Ovary (tissue), 10 donors: ENCODE measurements at places on chromosomes 11 and 22. TPM values are rescaled to one million over a fixed set of nuclear protein-coding genes. Genes with fewer than 3 reads are reported as not detected.

Gene STK33
- polyA plus RNA-seq: 11.9 TPM

Gene C11orf97
- polyA plus RNA-seq: not detected

Gene PATE2
- 0.10 TPM for polyA plus RNA-seq

Gene PGM2L1
- polyA plus RNA-seq: 1.0 TPM

GRCh38 chr11:134978388-134979088 is 566.5 kb upstream of the B3GAT1 start:
- DNase-seq: no peak

Gene SLC17A6
- not detected for polyA plus RNA-seq

DNA sequence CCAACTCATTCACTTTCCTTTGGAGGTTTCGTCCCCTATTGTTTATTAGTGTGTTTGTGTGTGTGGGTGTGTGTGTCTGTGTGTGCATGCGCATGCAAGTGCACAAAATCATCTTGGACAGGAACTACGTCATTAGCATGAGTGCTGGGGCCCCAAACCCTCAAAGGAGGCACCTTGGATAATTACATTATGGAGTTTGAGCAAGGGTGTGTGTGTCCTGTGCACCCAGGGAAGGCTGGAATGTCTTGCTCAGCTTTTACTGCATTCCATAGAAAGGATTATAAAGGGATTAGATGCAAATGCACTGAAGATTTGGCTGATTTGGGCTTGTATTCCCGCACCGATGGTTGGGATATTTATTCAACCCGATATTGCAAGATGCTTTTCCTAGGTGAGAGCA is 203.4 kb upstream of the NAV2 start:
- DNase-seq: no peak

DNA sequence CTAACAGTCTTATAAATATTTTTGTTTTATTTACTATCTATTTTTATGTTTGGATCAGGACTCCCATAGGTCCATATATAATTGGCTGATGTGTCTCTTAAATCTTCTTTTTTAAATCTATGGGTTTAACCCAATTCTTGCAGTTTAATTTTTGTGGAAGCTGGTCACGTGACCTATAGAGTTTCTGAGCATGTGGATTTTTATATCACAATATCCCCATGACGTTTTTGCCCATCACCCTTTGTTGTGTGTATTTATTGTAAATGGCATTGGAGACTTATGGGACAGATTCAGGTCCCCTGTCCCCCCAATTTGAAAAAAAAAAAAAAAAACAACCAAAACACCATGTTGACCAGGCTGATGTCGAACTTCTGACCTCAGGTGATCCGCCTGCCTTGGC is 78.8 kb upstream of the PRODH start:
- DNase-seq: no peak

DNA sequence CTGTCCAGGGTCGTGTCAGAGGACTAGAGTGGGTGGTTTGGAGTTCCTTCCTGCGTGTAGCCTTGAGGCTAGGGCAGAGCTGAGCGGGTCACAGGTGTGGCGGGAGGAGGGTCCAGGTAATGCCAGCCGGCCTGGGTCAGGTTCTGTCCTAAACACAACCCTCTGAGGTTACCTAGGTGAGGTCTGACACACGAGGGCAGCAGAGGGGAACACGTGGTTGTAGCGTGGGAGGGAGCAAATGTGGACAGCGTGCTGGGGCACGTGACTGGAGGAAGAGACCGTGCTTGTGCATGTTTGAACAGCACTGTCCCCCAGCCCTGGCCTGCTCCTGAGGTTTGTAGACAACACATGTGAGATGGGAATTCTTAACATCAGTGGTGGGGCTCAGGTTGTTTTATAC is 13.1 kb downstream of the MOV10L1 start:
- no peak for DNase-seq

GRCh38 chr11:93220078-93220477 is 22.3 kb upstream of the SLC36A4 start:
- no peak for DNase-seq

GRCh38 chr11:7272373-7272772 is 20.7 kb downstream of the SYT9 start:
- no peak for DNase-seq

- DNase-seq: no peak
Observed at GRCh38 chr11:58046231-58046630, 15.5 kb downstream of the OR6Q1 start.

DNA sequence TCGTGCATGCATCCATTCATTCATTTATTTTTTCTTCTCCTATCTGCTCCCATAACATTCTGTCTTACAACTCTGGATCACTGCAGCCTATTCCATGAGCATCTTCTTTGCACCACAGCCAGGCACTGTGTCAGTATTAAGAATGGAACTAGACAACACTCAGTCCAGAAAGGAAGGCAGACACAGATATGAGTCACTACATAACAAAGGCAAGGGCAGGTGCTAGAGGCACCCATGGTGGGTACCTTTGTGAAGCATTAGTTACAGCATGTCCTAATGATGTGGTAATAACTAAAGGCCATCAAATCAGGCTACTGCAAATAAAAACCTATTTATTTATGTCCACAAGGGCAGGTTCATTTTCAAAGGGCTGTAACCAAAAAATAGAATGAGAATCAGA is 28.1 kb downstream of the TENM4 start:
- DNase-seq: no peak

Gene LGR4
- polyA plus RNA-seq: 26.8 TPM

DNA sequence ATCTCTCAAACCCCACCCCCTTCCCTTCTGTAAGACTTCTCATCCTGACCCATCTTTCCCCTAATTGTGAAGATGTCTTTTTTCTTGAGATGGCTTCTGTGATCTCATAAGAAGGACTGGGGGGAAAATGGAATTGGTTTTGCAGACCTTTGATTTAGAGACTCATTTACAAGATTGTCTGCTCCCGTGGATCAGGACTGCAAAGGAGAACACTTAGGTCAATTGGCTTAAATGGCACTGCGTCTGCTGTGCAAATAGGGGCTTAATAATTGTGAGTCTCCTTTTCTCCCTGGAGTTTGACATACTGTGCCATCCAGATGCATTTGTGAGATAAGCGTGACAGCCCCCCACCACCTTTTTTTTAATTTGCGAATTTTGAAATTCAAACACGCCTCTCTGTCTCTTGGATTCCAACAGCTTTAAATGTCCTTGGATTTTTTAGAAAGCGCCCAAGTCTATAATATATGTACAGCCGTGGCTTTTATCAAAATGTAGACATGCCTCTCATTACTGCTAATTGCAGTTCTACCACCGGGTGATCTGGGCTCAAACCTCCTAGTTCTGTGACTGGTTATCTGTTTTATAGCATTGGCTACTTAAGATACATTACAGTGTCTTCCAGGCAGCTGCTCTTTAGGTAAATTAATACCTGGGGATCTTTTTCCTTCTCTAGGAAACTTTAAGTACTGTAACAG is 150.0 kb downstream of the DBX1 start:
- no peak for DNase-seq

Gene OR4C13
- polyA plus RNA-seq: not detected

- DNase-seq: no peak
Observed at GRCh38 chr22:22750335-22751042, 106.1 kb downstream of the GGTLC2 start.

DNA sequence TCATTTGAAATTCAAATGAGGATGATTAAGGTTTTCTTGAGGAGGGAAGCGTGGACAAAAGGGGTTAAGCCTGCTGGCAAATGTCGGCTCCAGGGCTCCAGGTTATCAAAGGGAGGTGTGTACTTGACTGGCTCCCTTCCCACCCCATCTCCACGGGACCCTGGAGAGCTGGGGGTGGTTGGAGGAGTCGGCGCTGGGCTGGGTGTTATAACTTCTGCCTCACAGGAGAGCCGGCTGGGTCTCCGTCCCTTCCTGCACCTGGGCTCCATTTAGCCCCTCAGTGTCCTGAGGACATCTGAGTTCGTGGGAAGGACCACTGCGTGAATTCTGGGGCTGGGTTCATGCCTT is 15.6 kb downstream of the POU2F3 start:
- no peak for DNase-seq

- DNase-seq: no peak
Observed at GRCh38 chr11:10322830-10323792, 18.2 kb downstream of the ADM start.

GRCh38 chr11:86481399-86481798 is 106.7 kb downstream of the CCDC81 start:
- no peak for DNase-seq

Gene UQCC3
- polyA plus RNA-seq: 1.6 TPM

Gene CEND1
- polyA plus RNA-seq: not detected

GRCh38 chr22:38835888-38836301 is 7.9 kb downstream of the NPTXR start:
- DNase-seq: no peak

DNA sequence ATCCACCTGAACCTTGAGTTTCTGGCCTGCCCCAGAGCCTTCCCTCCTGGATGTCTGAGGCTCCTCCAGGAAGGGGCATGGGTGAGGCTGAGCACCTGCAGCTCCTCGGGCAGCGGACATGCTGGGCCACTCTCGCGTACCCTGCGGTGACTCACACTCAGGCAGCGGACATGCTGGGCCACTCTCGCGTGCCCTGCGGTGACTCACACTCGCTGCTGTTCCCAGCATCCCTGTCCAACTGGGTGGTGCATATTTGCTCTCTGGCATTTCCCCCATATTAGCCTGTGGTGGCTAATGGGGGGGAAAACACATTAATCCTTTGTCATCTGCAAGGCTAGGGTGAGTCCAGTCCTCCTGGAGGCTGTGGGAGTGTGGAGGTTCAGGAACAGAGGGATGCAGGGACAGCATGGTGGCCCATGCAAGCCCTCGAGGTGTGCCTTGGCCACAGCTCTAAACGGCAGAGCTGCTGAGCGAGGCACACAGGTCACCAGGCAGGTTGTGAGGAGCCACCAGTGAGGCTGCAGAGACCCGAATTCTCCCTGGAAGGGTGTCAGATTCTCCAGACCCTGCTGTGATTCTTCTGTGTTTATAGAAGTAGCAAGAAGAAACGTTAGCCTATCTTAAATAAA is 728.1 kb downstream of the BRD1 start:
- no peak for DNase-seq

DNA sequence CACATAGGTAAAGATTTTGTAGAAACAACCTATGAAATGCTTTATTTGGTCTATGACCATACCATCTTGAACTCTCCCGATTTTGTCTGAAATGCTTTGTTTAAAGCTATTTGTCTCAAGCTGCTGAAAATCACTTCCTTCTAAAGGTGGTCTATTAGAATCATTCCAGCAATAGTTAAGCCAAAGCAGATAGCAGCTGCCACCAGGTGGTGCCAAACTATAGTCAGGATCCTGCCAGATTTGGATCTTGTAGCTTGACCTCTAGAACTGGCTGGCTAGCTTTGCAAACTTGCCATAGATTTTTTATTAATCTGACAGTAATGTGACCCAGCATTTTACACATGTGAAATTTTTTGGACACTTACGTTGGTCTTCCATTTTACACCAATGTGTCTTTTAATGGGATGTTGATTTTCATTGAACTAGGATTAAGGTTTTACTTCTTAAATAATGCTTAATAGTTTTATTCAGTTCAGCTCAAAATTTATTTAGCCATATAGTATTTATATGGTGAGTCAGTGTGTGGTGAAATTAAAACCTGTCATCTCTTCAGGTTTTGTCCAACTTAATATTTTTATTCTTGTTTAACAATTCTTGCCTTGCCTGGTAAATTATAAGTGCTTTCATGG is 19.7 kb downstream of the CTR9 start:
- no peak for DNase-seq

GRCh38 chr11:27603376-27603990 is 96.8 kb downstream of the BDNF start:
- DNase-seq: no peak

Gene ZNF280B
- polyA plus RNA-seq: 1.9 TPM

Gene MPPED2
- 0.54 TPM for polyA plus RNA-seq

GRCh38 chr11:115334932-115335788 is 169.1 kb downstream of the CADM1 start:
- DNase-seq: no peak

- DNase-seq: no peak
Observed at GRCh38 chr22:30224161-30224857, 22.2 kb downstream of the LIF start.

DNA sequence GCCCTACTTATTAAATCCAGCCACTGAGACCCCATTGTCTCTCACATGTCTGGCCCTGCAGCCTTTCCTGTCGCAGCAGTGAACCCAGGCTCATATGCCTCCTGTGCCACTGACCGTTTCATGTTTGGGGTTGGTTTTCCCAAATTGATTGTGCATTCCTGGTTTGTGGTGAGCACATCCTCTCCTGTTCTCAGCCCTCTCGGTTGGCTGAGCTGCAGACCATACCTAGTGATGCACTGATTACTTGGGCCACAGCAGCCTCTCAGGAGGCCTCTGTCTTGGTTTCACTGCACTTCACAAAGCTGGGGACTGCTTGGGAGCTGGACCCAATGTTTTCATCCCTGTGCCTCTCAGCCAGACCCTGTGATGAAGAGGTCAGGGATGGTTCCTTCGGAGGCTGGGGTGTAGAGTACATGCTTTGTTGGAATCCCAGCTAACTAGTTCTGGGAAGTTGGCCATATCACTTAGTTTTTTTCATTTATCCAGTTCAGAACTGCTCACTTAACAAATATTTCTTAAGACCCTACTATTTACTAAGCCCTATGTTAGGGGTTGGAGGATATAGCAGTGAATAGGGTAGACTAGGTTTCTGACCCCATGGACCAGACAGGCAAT is 30.9 kb downstream of the PARVA start:
- DNase-seq: no peak

- DNase-seq: no peak
Observed at GRCh38 chr11:87879118-87879517, 296.1 kb downstream of the RAB38 start.

Gene C22orf31
- 0.20 TPM for polyA plus RNA-seq

- DNase-seq: no peak
Observed at GRCh38 chr11:61357233-61357893, 4.3 kb downstream of the CYB561A3 start.

- DNase-seq: peak; percentile 89
Observed at GRCh38 chr11:86671531-86672006, 847 bp downstream of the ME3 start.

DNA sequence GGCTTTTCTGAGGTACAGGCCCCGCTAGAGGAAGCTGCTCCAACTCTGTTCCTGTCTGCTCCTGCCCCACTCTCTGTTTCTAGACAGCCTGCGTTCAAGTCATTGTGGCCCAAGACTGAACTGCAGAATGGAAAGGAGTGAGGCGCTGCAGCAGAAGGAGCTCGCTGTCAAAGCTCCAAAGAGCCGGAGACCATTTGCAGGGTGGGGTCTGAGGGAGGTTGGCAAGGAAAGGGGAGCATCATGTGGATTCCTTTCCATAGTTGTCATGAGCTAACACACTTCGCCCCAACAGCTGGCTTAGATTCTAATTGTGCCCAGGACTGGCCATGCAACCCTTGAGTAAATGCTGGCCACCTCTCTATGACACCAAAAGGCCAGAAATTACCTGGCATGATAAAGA is 18.8 kb downstream of the APOL4 start:
- DNase-seq: no peak

GRCh38 chr11:73087730-73088129 is 54.4 kb downstream of the FCHSD2 start:
- DNase-seq: no peak
